ENCODE measurements at places on chromosomes 3 and 15. TPM values are rescaled to one million over a fixed set of nuclear protein-coding genes. Genes with fewer than 3 reads are reported as not detected.
A peak's percentile ranks its signal among the peaks of the same experiment; 100 is the strongest.

Gene IL20RB
- 22.0 TPM for total RNA-seq

Gene PRR20G
- total RNA-seq, result not detected

Gene CLRN1
- total RNA-seq, result not detected

- peak; percentile 94 for DNase-seq
Observed at GRCh38 chr3:23055733-23056376, 147.3 kb upstream of the UBE2E2 start.

- DNase-seq, result no peak
Observed at GRCh38 chr3:192917028-192917403, 640 bp downstream of the MB21D2 start.

DNA sequence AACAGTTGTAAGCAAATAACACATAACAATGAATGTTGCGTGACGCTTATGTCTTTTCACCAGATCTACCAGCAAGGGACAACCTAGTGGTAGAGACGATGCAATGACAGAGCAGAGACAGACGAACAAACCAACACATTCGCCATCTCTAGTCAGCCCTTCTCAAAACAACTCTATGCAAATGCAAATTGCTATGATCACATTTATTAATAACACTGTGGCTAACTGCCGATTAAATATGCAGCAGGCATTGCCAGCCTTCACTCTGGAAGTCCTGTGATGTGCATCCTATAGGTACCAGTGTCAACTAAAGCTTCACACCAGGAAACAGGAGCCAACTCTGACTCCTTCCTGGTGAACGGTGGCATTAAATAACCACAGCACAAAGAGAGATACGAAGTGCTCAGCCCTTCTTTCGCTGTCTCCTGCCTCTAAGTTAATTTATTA, 94.2 kb downstream of the FOXP1 start:
- no peak for DNase-seq

GRCh38 chr3:181985386-181985785, 273.7 kb downstream of the SOX2 start:
- no peak for DNase-seq

- DNase-seq, result peak; percentile 91
Observed at GRCh38 chr15:87752250-87752951, 504.1 kb downstream of the NTRK3 start.

All from astrocyte (in vitro differentiated cells and primary cell).